ENCODE measurements at places on chromosomes 11 and 22.
A peak's percentile ranks its signal among the peaks of the same experiment; 100 is the strongest.

- no peak for DNase-seq
Observed at GRCh38 chr22:20221421-20222340, 46.4 kb downstream of the RTN4R start.

- DNase-seq: no peak
Observed at GRCh38 chr11:130861283-130861682, 55.0 kb downstream of the SNX19 start.

- DNase-seq: no peak
Observed at GRCh38 chr11:118415062-118415738, 13.8 kb downstream of the ATP5MG start.

DNA sequence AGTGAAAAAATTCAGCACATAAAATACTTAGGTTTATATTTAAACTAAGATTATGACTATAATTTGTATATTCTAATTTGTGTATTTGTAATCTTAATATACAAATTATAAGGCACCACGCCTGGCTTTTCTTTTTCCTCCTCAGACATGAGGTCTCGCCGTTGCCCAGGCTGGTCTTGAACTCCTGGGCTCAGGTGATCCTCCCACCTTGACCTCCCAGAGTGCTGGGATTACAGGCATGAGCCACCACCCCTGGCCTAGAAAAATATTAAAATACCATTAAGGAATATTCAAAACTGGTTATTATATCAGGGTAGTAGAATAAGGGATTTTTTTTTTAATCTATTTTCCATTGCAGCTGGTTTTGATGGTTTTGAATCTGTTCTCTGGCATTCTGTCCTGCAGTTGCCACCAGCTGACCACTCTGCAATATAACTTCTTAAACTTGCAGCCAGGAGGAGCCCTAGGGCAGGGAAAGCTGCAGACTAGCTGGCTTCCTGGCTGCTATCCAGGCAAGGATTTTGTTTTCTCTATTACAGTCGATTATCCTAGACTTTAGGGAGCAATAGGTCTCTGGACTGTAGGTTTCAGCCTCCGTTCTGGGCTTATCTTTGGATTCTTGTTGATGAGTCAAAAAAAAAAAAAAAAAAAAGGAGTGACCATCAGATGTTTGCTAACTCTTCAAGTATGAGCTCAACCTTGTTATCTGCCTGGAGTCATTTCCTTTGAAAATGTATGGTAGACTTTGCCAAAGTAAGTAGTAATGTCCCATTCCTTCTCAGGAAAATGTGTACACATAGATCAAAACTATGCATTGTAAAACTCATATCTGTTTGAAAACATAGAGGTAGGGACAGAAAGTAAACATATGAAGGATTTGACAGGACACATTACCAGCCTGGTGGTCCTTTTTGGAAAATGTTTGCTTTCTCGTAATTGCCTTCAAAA, 13.2 kb downstream of the POLA2 start:
- DNase-seq: peak; percentile 93

DNA sequence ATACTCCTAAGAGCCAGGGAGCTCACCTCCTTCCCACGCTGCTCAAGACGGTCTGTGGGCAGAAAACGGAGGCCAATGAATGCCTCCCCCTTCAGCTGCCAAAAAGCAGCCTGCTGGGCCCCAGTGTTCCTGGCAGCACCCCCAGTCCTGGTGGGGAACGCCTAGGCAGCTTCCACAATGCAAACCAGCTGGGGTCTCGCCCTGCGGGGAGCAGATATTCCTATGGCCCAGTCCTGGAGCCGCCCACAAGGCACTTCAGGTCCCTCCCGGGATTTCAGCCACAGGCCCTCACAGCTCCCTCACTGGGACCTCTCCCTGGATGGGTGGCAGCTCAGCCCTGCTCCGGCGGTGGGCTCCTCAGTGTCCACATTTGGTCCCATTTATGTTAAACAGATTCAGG, 29.2 kb downstream of the A4GALT start:
- DNase-seq: no peak

GRCh38 chr11:77400271-77400670, 73.6 kb downstream of the PAK1 start:
- DNase-seq: no peak

DNA sequence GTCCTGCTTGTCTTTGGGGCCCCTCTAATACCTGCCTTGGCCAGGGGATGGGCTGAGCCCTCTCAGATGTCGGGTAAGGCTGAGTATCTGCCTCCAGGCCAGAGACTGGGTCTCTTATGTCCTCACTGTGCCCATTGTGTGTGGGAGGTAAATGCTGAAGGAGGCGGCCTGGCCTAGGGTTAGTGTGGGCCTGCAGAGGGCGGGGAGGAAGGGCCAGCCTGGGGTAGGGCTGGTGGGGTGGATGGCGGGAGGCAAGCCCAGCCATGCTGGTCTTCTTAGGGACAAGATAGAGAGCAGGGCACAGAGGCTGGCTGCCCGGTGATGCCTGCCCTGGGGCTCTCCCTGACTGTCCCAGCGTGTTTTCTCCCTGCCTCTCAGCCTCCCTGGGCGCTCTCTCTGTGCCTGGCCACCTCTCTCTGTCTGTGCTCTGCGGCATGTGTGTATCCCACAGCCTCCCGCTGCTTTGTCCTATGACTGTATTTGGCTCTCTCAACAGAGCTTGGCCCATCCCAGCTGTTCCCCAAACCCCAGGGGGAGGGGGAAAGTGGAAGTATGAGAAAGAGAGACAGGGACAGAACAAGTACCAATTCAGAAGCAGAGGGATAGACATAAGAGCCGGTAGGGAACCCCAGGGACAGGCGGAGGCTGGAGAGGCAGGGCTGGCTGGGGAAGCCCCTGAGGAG, 57.0 kb downstream of the PDE2A start:
- peak; percentile 40 for DNase-seq

DNA sequence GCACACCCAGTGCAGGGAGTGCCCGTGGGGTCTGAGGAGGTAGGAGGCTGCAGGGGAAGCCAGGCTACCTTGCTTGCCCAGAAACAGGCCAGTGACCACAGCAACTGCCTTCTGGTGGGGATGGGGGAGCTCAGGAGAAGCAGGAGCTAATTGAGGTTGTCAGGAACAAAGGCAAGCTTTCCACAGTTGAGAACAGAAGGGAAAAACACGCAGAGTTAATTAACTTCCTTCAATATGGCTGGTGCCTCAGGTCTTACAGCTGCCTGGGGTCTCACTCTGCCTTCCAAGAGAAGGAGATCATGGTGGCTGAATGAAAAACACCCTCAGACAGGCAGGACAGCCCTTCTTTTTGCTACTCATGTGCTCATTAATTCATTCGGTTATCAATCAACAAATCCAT, 127.9 kb upstream of the SYT13 start:
- no peak for DNase-seq

DNA sequence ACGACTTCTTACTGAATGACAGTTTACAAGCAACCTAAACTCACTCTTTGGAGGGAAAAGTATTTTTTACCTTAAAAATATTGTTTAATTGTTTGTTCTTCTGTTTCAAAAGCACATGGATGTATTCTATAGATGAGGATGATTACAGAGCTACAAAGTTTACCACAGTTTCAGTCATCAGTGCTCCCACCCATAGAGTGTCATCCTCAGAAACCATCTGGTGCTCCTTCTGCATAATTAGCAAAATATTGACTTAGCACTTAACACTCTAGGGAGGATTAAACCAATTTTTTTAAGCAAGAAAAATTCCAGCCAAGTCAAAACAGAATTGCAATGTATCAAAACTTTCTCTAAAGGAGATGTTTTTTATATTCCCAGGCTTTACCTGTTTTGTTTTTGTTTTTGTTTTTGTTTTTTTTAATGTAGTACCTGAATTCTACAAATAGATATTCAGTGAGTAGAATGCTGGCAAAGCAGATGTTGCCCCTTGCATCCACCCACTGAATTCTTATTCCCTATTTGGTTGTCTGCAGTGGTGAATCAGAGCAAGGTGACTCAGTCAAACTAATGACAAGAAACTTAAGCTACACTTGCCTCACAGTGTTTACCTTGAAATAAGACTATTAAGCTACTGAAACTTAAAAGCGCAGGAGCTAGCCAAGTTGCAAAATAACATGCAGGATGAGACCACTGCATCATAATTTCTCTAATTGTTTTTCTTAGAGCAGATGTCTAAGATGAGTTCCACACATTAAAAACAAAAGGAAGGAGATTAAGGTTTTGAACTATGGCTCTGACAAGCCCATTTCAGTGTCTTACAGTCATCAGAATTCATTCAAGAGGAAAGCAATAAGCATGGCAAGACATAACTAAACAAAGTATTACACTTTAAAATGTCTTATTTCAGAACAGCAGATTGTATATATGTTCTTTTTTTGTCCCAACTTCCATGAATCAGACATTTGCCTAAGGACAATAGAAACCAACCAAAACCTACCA, 155.1 kb upstream of the SOX6 start:
- peak; percentile 77 for DNase-seq

DNA sequence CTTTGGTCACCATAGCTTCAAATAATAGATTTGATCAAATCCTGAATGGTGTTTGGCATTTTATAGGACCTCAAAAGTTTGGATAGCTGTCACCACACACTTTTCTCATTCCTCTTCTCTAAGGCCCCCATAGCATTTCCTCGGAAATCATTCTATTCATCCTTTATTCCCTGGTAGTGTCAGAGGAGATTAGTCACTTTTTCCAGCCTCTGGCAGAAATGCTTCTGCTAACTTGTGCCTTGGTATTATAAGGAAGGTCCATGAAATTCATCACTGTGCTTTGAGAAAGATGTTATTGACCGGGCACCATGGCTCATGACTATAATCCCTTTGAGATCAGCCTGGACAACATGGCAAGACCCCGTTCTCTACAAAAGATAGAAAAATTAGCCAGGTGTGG, 19.7 kb upstream of the NUP160 start:
- no peak for DNase-seq

- DNase-seq: peak; percentile 69
Observed at GRCh38 chr11:34644669-34645406, 23.9 kb downstream of the EHF start.

GRCh38 chr11:28834877-28835276, 726.7 kb downstream of the METTL15 start:
- peak; percentile 93 for DNase-seq

- DNase-seq: no peak
Observed at GRCh38 chr11:86158704-86159580, 85.6 kb upstream of the EED start.

- no peak for DNase-seq
Observed at GRCh38 chr11:121253951-121254350, 38.6 kb upstream of the SC5D start.

DNA sequence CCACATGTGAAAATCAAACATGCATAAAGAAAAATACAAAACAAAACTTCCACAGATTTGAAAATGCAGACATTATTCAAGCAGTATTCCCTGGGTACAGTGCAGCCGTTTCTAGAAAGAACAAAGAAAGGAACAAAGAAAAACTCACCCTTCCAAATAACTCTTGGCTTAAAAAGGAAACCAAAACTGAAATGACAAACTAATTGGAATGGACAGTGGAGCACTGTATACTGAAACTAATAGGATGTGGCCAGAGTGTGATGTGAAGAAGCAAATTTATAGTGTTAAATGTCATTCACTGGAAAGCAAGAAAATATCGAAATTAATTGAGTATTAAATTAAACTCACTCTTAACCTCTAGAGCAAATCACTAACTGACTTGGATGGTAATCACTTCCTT, 55.4 kb downstream of the QSER1 start:
- DNase-seq: no peak

DNA sequence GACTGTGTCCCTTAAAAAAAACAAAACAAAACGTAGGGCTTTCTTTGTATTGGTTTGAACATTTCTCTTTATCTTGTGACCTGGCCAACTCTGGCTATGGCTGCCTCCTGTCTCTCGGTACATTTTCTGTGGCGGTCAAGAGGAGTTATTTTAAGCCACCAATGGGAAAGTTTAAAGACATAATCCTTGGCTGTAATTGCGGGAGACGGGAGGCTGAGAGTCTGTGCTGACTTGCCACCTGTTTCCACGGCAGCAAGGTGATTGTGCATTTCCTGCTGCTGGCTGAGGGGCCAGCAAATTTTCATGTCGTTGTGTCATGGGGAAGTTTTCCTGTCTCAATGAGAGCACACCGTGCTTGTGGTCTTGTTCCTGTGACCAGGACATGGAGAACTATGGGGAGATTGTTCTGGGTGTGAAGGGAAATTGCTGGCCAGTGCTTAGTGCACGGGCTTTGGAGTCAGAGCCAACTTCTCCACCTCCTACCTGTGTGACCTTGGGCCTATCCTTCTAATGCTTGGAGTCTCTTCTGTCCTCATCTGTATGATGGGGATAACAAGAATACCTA, 11.0 kb downstream of the PTPRJ start:
- DNase-seq: no peak

- DNase-seq: no peak
Observed at GRCh38 chr22:28021998-28022660, 103.1 kb upstream of the PITPNB start.

DNA sequence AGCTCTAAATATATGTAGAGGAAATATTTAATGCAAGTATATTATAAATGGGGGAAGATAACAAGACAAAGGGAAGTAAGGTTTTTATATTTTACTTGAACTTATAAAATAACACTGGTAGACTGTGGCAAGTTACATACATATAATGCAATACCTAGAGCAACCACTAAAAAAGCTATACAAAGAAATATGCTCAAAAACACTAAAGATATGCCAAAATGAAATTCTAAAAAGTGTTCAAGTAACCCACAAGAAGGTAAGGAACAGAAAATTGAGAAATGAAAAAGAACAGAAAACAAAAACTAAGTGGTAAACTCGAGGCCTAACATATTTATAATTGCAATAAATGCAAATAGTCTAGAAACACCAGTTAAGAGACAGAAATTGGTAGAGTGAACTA, 32.5 kb downstream of the BTG4 start:
- DNase-seq: no peak

DNA sequence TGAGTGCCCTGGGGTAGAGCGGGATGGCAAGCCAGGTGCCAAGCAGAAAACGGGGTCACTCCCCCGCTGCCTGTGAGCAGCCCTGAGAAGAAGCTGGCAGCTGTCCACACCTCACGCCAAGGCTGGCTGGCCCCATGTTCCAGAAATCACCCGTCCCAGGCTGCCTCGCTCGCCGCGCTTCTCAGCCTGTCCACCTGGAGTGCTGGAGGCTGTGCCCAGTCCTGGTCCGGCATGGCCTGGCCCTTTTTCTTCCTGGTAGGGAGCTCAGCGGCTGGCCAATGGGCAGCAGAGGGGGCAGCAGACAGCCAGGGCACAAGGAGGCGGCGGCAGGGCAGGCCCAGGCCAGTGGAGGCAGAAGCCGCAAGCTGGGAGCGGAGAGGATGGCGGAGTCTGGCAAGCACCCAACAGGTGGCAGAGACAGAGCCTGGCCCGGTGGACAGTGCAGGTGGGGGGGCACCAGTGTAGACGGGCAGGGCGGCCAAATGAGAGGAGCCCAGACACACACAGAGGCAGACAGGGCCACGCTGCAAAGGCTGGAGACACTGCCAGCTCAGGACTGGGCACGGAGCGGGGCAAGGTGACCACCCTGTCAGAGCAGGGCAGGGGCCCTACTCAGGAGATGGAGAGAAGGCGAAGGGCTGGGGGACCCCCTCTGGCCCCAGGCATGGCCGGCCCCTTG, 37.2 kb upstream of the TH start:
- DNase-seq: no peak

- DNase-seq: peak; percentile 41
Observed at GRCh38 chr11:67266449-67267187, at the start of gene GRK2. TSS of gene GRK2 (plus strand) at chr11:67266473. CDS start at chr11:67266700, 227 bp downstream.

DNA sequence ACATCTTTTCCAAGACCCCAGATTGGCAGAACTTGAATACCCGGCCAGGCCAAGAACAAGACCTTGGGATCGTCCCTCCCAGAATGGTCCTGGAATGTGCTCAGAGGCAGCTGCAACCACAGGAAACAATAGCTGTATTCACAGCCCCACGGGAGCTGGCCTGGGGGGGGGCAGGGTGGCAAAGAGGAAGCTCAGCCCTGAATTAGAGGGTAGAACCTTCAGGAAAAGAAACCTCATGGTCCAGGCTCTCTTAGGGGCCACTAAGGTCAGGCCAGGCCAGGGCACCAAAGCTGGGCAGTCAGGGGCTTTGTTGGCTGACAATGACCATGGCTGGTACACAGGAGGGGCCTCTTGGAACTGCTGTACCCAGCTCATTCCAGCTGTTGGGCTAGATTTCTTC, 17.3 kb downstream of the RPL27A start:
- DNase-seq: peak; percentile 75
